ENCODE measurements at places on chromosomes 3 and 15.

- no peak for DNase-seq
Observed at GRCh38 chr3:188215129-188215528, 61.2 kb downstream of the LPP start.

GRCh38 chr15:66622591-66623022 is 56.8 kb upstream of the LCTL start:
- no peak for DNase-seq

GRCh38 chr15:88794001-88794400 is 9.2 kb upstream of the ACAN start:
- no peak for DNase-seq

DNA sequence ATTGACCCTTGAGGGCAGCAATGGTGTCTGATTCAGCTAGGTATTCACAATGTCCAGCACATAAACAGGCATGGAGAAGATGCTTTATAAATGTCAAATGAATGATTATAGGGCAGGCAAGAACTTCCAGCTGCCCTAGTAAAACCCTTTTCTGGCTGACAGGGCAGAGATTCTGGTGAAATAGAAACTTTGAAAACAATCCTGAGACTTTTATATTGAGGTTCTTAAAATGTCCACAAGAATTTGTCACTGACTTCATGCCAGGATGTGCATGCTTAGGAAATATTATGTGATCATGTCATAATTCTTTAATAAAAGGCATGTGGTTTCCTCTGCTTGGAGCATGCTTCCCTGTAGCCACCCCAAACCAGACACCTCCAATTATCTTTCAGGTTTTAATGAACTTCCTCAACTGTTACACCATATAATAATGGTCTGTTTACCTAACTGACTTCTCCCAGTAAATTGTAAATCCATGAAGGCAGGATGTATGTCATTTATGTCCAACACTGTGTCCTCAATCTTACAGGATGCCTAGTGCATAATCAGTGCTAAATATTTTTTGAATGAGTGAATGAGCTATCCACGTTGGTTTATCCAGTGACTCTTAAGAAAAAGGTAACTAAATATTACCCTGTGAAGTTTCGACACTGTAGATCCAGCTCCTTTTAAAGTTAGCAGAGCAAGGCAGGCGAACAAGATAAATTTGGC is 43.4 kb upstream of the CLRN1 start:
- no peak for DNase-seq

DNA sequence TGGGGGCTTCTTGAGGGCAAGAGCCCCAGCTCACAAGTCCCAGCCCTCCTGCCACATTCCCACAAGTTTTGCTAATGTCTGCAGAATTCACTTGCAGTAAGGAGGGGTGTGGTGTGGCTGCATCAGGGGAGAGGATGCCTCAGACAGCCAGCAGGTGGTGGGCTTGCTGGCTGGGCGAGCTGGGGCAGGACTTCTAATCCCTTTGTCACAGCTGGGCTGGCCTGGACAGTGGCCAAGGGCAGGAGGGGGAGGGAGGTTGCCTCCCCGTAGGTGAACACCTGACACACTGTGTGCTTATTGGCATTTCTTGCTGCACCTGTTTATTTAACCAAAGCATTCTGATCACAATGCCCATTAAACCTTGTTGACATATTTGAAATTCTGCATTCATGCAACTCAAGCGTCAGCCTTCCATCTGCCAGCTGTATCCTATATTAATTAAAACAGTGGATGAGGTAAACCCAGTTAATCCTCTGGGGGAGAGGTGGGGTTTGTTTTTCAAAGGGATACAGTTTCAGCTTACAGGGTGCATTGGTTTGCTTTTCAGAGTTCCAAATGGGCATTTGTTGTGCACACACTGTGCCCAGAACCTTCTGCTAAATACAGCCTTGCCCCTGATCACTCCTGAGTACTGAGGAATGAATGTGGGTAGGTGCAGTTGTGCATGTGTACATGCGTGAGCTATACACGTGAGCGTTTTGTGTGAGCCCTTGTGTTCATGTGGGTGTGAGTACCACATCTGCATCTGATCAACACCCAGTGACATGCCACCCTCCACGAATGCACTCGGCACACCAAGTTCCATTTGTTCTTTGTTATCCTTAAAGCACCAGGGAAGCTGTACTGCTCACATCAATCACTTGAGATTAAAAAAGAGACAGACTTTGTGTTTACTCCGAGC is 268.7 kb downstream of the XXYLT1 start:
- peak; percentile 86 for DNase-seq

DNA sequence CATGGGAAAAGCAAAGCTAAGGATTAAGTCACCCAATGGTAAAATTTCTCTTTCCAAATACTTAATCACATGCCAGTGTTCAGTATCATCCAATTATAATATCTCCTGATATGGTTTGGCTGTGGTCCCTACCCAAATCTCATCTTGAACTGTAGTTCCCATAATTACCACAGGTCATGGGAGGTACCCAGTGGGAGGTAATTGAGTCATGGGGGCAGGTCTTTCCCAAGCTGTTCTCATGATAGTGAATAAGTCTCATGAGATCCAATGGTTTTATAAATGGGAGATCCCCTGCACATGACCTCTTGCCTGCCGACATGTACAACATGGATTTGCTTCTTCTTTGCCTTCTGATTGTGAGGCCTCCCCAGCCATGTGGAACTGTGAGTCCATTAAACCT is 26.1 kb upstream of the NMB start:
- no peak for DNase-seq

- DNase-seq, result peak; percentile 83
Observed at GRCh38 chr15:20106026-20106425, 435.6 kb downstream of the GOLGA6L6 start.

DNA sequence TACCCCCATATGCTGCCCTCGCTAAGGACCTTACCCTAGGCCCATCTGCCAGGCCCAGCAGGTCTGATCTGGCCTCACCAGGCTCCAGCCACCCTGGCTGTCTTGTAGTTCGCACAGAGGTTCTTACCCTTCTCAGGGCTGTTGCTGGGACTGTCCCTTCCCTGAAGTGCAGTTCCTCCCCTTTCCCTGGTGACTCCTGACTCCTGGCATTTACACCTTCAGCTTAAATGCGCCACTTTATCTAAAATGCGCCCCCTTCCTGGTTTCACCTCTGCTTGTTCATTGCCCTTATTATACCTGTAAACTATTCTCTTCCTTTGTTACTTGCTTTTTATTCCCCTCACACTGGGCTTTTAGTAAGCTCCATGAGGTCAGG is 835 bp upstream of the TTLL3 start:
- no peak for DNase-seq

- DNase-seq, result no peak
Observed at GRCh38 chr15:97899981-97900380, 60.5 kb upstream of the ARRDC4 start.

DNA sequence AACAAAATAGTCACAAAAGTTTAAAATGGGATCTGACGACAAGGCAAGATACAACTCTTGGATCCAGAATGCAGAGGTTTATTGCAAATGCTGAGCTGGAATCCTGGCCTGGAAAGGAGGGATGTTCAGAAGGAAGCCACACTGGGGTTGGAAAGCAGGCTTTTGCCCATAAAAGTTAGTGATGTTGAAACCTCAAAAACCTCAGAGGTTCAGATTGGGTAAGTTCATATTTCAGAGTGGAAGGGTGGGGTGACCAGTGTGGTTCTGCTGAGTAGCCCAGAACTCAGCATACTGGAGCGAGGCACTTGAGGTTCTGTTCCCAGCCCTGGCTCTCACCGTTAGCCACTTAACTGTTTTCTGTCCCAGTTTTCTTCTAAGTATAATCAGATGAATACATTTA is 114.0 kb upstream of the OSTN start:
- DNase-seq, result no peak

DNA sequence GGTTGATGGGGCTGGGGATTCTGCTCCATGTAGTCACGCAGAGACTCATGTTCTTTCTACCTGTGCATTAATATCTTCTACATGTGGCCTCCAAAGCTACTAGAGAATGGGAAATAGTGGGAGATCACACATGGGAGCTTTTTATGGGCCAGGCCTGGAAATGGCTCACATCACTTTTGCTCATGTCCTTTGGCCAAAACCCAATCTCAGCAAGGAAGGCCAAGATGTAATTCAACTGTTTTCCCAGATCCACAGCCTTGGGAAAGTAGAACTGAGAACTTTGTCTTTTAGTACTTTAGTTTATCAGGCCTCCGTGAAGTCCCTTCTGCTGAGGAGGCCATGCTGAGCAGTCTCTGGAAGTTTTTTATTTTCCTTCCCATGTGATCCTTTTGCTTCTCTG is 73.2 kb upstream of the SLC4A7 start:
- no peak for DNase-seq

DNA sequence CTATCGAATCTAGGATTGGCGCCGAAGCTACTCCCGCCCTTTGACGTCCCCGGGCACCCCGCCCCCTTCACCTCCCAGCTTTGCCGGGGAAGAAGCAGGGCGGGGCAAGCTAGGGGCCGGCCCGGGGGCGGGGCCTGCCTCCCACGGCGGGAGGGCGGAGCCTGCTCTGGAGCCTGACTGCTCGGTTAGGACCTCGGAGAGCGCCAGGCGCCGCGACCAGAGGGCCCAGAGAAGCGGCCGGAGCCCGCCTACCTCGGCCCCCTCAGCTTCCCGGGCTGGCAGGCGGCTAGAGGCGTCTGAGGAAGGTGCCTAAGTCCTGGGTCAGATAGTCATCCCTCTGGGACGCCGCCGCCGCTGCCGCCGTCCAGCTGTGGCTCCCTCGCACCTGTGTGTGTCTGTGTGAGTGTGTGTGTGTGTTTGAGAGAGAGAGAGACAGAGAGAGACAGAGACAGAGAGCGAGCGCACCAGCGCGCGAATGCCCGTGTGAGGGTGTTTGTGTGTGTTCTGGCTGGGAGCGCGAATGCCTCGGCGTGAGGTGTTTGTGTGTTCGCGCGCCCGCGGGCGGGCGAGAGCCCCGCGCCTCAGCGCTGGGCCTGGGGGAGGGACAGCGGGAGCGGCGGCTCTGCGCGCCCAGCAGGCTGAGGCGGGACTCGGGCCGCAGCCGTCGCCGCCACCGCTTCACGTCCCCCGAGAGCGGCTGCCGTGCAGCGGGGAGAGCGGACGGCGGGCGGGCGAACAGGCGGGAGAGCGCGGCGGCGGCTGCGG is at the start of gene STXBP5L:
STXBP5L (plus strand) TSS at position 176 of the 765 bp plus-strand sequence. CDS start 1,374 bp downstream, outside the sequence.
- DNase-seq, result no peak

DNA sequence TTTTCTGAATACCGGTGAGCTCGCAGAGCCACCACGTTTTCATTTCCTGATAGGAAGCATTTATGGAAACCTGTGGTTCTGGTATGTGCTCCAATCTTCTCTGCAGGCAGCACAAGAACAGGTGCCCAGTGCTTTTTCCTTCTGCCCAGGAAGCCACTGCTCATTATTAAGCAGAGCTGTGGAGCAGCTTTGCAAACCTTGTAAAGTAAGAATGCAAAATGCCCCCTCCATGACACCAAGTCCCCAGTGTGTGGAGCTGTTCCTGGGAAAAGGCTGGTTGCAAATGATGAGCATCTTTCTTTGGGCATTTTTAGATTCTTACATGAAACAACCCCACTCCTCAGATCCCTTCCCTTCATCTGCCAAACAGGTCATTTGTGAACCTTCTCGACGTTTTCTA is 65.7 kb upstream of the MRPL3 start:
- no peak for DNase-seq

DNA sequence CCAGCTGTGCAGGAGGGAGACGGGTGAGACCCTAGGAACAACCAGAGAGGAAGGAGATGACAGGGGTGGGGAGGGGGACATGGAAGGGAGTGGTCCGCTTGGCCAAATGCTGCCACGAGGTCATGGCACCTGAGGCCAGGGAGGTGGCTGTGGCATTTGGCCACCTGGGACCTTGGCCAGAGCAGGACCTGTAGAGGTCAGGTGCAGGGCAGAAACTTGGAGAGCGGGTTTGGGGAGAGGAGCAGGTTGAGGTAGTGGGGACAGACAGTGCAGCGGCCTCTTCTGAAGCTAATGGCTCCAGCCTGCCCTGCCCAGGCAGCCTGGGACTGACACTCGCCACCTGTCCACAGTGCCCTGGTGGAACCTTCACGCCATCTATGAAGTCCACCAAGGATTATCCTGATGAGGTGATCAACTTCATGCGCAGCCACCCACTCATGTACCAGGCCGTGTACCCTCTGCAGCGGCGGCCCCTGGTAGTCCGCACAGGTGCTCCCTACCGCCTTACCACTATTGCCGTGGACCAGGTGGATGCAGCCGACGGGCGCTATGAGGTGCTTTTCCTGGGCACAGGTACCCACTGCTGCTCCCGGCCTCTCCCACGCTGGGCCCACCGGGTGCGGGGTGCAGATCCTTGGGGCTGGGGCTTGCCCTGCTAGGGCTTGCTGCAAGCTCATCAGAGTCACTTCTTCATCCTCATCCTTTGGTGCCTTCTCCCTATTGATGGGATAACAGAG is 7.0 kb upstream of the GNAT1 start:
- DNase-seq, result no peak

DNA sequence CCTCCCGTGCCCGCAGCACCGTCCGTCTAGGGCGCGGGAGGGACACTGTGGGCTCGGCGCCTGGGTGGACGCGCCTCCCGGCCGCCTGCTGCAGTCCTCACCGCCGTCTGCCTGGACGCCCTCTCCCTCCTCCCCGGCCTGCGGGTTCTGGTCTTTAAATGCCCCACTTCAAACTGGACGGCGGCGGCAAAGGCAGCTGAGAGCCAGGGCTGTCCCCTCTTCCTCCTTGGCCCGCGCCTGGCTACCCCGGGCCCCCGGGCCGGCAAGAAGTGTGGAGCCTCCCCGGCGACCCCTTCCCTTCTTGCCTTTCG is 426 bp downstream of the CBLB start:
- DNase-seq, result peak; percentile 89

DNA sequence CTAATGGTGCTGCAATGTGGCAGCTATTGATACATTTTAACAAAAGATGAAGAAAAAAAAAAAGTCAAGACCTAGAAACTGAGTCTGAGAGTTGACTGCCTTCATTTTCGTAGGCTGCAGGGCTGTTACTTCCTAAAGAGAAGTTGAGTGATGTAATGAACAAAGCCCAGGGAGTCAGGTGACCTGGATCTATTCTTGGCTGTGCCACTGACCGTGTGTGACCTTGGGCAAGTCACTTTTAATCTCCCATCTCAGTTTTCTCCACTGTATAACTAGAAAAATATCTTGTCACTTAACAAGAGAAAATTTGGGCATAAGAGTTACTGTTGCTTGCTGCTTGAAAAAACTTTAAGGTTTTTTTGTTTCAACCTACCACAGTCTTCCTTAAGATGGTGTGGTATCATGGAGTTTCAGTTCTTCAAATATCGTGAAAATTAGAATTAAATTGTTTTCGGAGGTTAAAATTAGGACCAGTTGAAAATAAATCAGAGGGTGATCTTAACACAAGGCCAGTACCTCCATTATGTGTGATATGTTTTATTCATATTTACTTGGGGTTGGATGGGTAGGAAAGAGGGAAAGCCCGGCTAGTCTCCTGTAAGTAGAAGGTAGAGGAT is 5.8 kb downstream of the FMN1 start:
- DNase-seq, result no peak

DNA sequence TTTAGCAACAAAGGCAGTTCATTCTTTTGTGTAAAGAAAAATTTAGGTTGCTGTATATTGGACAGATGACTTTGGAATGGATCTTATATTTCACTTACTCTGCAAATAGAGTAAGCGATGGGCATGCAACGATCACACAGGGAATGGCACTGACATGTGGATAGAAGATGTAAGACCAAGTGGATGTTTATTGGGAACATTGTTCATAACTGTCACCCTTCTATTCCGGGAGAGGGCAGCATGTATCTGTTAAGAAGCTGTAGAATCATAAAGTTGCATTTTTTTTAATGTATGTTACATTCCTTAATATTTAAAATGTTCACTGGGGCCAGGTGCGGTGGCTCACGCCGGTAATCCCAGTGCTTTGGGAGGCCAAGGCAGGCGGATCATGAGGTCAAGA is 41.2 kb downstream of the HPS3 start:
- no peak for DNase-seq

- no peak for DNase-seq
Observed at GRCh38 chr3:54357301-54357700, 234.9 kb downstream of the CACNA2D3 start.

Data from vagina (tissue), 2 donors.